ENCODE measurements at places on chromosomes 1 and 21.

DNA sequence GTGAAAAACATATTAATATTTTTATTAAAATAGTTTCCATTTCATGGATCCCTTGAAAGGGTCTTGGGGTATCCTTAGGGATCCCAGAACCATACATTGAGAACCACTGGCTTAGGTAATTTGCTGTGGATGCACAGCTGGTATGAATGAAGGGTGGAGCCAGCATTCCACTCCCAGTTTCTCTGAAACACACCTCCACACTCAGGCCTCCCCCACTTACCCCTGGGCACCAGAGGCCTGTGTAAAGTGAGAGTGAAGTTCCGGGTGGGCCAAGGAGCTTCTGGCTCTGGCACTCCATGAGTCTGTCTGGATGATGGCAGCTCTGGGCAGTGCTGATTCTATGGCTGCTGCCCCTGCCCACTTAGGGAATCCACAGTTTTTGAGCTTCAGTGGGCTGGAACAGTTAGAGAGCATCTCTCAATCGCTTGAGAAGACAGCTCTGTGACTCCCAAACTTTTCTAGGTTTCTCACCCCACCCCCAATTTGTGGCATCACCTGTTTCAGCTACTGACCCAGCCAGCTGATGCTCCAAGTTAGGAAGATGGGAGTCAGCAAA is 57.8 kb upstream of the CD1D start:
- no peak for DNase-seq

- no peak for DNase-seq
These were observed 209.6 kb downstream of the NUF2 start for GRCh38 chr1:163531345-163531744.

DNA sequence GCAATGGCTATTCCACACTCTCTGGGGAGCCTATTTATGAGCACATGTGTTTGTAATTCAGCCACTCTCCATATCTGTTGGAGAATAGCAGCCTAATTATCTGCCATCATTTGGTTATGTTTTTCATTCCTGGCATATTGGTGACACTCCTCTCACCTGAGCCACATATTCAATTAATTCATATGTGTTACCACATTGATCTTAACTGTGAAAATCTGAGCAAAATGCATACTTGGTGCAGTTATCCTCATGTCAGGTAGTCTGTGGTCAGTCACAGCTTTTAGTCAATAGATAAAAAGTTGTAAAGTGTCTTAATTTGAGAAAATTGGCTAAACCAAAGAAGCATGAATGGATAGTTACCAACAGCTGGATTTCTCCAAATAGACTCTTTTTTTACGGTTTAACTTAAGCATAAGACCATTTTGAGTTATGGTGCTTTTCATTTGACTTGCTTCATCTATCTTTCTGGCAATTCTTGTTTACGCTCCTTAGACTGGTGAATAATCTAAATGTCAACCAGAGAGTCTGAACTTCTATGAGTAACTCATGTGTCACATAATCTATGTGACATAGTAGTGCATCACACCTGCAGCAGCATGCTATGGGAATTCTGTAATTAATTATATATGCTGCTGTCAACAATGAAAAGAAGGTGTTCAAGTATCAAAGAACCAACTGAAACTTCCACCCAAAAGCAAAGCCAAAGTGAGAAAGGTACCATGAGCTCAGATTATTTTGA is 187.7 kb upstream of the SGIP1 start:
- no peak for DNase-seq

DNA sequence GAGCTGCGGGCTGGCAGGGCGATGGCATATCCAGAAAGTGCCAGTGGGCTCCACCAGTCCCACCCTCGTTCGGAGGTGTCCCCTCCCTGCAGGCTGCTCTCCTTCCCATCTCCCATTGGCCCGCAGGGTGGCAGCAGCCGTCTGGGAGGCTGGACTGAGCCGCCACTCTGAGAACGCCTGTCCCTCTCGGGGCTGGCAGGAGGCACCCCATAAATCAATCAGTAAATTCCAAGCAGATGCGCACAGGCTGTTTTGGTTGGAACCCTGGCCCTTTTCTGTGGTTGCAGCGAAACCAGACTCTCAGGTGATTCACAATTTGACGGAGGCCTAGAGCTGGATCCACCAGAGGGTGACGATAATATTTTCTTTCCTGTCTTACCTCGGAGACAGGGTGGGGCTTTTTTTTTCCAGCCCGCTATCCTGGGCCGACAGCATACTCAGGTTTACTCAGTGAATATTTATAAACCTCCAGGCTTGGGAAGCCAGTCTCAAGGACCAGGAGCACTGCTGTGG is 99.7 kb downstream of the GLIS1 start:
- DNase-seq, result no peak

DNA sequence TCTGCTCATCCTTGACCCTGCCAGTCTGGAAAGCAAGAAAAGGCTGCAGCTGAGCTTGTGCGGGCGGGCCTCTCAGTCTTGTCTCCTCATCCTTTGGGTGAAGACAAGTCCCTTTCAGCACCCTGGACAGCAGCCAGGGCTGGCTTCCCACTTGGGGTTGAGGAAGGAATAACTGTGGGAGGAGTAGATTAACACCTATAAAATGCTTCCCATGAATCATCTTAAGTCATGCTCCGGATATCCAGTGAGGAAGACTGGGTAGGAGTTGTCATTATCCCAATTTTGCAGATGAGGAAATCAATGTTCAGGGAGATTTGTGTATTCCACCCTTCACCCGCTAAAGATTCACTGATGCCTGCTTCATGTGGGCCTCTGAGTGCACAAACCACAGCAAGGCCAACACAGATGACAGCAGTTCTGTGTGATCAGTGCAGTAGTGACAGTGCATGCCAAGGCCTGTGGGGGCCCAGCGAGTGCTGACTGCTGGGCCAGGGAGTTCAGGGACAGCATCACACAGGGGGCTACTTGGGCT is 20.1 kb upstream of the COL16A1 start:
- no peak for DNase-seq

GRCh38 chr1:44828841-44829440 is 14.1 kb downstream of the PTCH2 start:
- DNase-seq, result no peak

DNA sequence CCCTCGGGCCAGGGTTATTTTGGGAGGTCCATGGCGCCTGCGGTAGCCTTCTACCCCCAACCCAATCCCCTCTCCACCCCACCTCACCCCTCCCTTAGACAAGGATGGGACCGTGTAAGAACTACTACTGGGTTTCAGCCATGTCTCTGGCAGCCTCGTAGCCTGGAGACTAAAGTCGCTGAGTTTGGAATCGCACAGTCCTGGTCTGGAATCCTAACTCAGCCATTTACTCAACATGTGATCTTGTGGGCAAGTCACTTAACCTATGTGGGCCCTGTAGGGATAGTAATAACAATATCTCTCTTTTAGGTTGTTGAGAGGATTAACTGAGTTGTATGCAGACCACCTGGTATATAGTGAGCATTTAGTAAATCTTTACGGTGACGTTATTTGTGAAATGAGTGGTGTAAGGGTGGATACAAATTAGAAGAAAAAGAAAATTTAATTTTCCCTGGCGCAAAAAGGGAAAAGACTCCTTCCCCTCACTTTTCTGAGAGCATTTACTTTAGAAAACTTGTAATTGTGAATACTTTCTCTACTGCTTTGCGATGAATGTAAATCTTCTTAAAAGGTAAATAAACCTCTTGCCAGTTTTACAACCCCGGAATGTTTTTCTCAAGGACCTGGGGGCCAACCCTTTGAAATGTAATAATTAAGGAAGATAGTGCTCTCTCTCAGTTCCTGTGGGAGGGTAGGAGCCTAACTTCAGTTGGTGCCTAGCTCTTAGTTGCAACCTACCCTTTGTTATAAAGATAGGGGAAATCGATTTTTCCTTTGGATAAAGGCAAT is 615 bp upstream of the MRPS15 start:
- DNase-seq, result peak; percentile 87

DNA sequence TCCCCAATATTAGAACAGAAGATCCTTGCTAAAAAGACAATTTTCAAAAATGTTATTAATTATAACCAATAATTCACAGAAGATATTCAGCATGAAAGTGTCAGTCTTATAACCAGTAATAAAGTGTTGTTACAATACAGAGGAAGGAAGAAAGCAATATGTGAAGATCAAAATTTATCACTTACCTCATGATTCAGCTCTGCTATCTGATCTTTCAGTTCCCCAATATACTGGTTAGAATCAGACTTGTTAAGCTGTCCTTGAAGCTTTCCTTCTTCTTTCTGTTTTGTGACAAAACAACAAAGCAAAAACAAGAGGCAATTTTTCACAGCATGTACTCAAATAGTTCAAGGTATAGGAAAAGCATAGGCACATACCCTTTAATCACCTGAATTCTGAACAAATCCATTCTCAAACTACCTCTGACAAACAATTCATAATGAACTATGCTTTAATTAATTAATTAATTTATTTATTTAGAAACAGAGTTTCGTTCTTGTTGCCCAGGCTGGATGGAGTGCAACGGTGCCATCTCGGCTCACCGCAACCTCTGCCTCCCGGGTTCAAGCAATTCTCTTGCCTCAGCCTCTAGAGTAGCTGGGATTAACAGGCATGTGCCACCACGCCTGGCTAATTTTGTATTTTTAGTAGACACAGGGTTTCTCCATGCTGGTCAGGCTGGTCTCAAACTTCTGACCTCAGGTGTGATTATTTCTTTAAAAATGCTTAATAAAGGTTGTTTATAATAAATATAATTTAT is 76.9 kb upstream of the GFI1 start:
- DNase-seq, result no peak

All from NCI-H146 (cell line).